Stimulated activated CD8-positive, alpha-beta memory T cell treated with anti-CD3 and anti-CD28 coated beads, Interleukin-7, amount 100 ng/mL, for 1 hour (primary cell): ENCODE measurements at places on chromosomes 3 and 15.

GRCh38 chr3:10173926-10174435, 9.3 kb downstream of the IRAK2 start:
- DNase-seq, result no peak

GRCh38 chr15:47437491-47437890, 279.8 kb upstream of the SEMA6D start:
- DNase-seq, result no peak

DNA sequence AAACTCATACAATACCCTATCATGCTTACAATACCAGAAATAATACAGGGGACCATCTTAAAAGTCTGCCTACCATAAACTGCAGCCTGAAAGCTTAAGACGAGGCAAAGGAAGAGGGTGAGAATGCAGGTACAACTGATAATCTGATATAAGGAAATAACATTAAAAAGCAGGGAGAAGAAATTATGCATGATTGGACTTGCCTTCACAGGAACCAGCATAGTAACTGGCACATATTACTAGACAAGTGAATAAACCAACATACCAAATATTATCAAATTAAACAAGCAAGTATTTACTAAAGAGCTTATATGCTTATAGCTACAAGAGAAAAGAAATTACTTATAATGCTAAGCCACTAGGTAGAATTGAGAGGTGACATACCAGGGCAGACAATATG, 18.7 kb downstream of the ANKRD28 start:
- no peak for DNase-seq

DNA sequence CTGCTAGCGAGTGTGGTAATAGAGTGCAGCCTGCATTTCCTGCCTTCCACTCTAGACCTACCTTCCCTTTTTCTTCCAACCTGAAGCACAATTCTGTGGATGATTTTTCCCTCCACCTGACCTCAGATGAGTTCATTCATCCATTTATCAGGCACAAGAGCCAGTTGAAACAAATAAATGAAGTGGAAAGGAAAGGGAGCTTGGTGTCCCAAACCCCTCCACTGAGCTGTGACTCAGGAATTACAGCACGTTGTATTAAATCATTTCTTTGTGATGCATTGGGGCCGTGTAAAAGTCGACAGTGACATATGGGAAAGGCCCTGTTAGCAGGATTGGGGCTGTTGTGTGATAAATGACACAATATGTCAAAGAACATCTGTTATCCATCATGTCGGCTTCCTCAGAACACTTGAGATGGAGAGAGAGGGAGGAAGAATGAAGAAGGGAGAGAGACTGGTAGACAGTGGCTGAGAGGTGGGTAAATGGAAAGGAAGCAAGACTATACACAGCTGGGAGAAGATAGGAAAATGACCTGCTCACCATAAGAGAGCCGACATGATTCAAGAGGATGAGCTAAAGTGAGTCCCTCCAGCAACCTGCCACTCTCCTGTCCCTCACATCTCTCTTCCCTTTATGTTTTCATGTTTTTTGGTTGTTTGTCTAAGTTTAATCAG, 366.0 kb downstream of the AGBL1 start:
- no peak for DNase-seq

DNA sequence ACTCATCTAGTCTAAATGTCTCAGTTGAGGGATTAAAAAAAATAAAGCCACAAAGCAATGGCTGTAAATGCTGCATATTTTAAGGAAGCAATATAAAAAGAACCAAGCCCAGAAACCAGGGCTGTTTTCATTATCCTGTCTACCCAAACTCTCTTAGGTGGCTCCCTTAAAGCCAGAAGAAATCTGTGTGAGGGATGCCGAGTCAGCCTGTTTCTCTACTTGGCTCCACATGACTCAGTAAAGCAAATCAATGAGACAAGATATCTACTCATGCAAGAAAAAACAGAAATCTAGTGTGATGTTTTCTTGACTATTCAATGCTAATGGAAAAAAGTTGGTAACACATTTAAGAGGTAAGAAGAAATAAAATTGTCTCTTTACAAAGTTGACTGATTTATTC, 296.2 kb downstream of the ZBTB20 start:
- DNase-seq, result no peak

DNA sequence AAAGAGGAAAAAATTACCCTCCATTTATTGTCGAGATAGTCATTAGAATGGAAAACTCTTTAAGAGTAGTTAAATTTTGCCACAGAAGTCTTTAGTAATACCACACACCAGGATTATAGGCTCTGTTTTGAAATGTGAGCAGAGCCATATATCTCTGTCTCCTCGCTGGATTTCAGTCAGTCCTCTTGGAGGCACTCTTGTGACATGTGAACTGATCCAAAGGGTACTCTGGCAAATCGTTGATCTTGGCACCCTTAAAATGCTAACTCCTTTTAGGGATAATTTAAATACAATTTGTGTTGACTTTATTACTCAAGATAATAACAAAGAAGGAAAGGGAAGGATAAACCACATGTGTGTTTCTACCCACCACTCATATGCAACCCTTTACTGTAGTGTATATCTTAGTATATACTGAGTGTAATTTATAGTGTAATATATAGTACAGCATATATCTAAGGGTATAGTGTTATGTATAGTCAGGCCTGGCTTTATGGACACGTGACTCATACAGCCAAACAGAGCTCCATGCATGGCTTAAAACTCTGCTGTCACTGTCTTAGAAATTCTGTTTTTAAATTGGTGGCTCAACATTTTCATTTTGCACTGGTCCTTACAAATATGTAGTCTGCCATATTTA, 12.3 kb upstream of the KPNA4 start:
- DNase-seq, result no peak

DNA sequence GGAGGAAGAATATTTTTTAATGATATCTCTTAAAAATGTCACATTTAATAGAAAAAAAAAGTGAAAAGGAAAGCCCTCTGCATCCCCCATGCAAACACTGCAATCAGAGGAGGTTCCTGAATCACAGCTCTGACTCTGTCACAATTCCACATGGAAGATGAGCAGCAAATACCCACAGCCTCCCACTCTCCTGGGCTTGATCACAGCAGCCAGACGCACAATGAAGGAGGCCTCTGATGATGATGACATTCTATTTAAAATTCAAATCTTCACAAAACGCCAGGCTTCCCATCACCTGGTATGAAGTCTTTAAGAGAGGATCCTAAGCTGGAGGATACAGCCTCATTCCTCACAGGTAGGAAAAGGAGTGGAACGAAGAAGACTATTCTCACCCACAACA, 9.1 kb upstream of the DIS3L start:
- DNase-seq, result no peak

GRCh38 chr3:66744986-66745385, 244.2 kb upstream of the LRIG1 start:
- no peak for DNase-seq

DNA sequence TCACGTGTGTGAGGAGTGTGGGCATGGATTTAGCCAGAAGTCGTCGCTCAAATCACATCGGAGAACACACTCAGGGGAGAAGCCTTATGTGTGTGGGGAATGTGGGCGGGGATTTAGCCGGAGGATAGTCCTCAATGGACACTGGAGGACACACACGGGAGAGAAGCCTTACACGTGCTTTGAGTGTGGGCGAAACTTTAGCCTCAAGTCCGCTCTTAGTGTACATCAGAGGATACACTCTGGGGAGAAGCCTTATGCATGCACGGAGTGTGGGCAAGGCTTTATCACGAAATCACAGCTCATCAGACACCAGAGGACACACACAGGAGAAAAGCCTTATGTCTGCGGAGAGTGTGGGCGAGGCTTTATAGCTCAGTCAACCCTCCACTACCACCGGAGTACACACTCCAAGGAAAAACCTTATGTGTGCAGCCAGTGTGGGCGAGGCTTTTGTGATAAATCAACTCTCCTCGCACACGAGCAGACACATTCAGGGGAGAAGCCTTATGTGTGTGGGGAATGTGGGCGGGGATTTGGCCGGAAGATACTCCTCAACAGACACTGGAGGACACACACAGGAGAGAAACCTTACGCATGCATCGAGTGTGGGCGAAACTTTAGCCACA, 28.1 kb downstream of the ZNF589 start:
- no peak for DNase-seq

- no peak for DNase-seq
Measured at GRCh38 chr3:82493858-82494257, 732.4 kb upstream of the GBE1 start.

GRCh38 chr3:127003175-127003555, 20.2 kb downstream of the PLXNA1 start:
- DNase-seq, result no peak

GRCh38 chr3:107651782-107652181, 129.0 kb downstream of the BBX start:
- DNase-seq, result no peak

- DNase-seq, result no peak
Measured at GRCh38 chr3:123735456-123735855, 148.7 kb downstream of the MYLK start.

DNA sequence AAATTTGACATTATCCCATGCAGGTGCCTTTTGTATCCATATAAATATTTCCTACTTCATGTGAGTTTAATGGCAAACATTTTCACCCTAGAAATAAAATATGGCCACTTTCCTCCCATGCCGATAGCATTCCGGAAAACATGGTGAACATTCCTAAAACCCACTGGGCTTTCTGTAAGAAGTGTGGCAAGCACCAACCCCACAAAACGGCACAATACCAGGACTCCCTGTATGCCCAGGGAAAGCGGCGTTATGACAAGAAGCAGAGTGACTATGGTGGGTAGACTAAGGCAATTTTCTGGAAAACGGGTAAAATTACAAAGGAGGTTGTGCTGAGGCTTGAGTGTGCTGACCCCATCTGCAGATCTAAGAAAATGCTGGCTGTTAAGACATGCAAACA, 7.6 kb downstream of the ANXA2 start:
- no peak for DNase-seq

DNA sequence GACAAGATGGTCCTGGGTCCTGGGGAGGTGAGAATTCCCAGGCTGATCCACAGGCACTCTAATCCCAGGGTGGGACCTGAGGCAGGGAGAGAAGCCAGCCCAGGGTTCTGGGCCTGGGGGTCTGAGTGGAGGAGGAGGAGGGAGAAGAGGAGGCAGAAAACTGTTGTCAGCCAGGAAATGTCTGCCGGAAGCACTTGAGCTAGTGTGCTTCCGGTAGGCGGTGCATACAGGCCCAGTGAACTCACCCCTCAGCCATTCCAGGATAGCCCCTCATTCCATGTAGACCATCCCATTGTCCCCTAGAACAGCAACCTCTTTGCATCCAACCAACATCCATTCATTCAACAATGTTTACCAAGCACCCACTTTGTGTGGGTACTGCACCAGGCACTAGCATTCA, 47.9 kb upstream of the LCTL start:
- DNase-seq, result no peak
